ENCODE measurements at places on chromosomes 16 and 17. TPM values are rescaled to one million over a fixed set of nuclear protein-coding genes. Genes with fewer than 3 reads are reported as not detected.

Gene BCAR1
- total RNA-seq: 91.0 TPM

Gene HCRT
- total RNA-seq: not detected

Gene OTOA
- total RNA-seq: 0.15 TPM

Gene CMTM4
- 10.4 TPM for total RNA-seq

Gene C16orf54
- total RNA-seq: not detected

Gene TUBG2
- 4.1 TPM for total RNA-seq

Gene TMIGD1
- total RNA-seq: not detected

Gene KRT39
- not detected for total RNA-seq

Gene ZC3H7A
- total RNA-seq: 34.8 TPM

Gene SHBG
- total RNA-seq: not detected

Gene CDK5RAP3
- 45.1 TPM for total RNA-seq

Gene TRIM72
- total RNA-seq: not detected
